Large intestine (tissue), 12 donors: ENCODE measurements at places on chromosomes 16 and 17. TPM values are rescaled to one million over a fixed set of nuclear protein-coding genes. Genes with fewer than 3 reads are reported as not detected.

DNA sequence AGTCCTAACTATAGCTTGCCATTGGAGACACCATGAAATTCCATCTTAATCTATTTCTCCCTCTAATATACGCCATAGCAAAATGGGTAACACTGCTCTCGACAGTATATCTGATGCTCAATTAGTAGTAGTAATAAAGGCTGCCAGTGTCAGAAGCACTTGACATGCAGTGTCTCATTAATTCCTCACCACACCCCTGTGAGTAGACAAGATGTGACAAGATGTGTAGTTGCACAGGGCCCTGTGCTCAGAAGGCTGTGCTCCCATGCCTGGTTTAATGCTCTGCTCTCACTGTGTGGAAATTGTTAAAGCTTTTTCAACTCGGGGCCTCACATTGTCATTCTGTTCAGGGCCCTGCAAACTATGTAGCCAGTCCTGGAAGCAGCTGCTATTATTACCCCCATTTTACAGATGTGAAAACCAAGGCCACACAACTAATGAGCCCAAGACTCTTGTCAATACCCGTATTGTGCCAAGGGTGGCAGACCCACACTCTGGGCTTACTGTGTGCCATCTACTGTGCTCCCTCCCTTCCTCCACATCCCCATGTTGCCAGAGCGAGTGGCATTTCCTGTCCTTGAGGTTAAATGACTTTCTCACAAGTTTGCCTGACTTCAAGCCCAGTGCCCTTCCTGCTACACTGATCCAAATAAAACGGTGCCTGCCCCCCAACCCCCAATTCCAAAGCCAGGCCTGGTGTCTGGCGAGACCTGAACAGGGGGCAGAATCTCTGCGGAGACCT lies 287.3 kb upstream of the CCL2 start:
- DNase-seq = no peak

DNA sequence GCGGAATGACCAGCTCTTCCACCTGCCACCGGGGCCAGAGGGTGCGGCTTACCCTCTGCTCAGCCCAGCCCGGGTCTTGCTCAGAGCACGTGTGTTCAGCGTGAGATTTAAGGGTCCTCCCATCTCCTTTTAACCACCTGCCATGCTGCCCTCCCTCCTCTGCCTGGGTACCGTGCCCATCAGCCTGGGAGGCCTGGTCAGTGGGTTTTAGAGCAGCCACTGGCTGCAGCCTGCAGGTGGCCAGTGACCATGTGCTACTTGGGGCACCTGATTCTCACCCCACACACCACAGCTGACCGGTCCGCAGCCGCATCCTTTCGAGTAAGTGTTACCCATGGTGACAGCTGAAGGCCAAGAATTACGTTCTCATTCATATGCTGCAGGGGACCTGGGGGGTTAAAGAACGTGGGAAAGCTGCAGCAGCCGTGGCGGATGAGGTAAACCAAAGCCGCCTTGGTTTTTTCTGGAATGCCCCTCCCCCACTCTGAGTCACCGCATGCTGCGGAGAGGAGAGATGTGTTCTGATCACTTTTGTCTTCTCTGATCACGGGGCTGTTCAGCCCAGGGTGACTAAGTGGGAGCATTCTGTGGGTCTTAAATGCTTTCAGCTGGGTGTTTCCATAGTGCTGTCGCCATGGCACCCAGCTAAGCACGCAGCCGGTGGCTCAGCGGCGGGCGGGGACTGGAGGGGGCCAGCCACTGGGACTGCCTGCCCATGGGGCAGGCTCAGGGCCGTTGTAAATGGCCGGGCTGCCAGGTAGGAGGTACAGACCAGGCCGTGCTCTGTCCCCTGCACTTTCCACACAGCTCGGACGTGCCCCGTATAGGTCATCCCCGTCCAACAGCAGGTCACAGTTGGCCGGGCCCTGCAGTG lies 59.8 kb downstream of the BAIAP2 start:
- DNase-seq = peak; percentile 84

GRCh38 chr17:10041287-10041612 lies 136.2 kb upstream of the RCVRN start:
- peak; percentile 69 for DNase-seq

DNA sequence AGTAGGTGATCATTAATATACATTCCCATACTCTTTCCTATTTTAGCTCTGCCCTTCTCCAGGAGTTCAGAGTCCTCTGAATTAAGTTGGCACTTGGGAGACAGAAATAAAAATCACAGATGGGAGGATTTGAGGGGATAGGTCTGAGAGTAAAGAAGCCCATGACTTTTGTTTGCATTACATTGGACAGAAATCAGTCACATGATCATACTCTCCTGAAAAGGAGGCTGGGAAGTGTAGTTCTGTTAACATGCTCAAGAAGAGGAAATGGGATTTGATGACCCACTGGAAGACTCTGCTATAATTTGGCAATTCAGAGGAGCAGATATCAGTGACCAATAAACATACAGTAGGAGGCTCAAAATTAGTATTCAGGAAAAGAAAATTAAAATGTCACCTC lies 674.9 kb upstream of the C16orf82 start:
- no peak for DNase-seq

GRCh38 chr17:17769869-17770631 lies 66.7 kb downstream of the SREBF1 start:
- no peak for DNase-seq

DNA sequence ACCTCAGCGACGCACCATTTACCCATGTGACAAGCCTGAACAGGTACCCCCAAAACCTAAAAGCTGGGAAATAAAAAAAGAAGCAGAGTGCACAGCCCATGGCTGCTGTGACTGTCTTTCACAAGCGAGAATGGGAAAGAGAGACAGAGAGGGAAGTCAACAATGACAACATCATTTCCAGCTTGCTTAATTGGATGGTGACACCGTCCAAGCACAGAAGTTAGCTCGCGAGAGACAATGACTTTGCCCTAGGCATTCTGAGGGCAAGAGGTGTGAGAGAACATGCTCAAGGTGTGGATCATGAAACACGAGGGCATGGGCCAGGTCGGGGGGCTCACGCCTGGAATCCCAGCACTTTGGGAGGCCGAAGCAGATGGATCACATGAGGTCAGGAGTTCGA lies 19.3 kb upstream of the NSMCE1 start:
- no peak for DNase-seq

GRCh38 chr17:49439673-49440571 lies 25.2 kb upstream of the PHB1 start:
- no peak for DNase-seq

- peak; percentile 89 for DNase-seq
Measured at GRCh38 chr17:27481327-27481726, 25.1 kb downstream of the KSR1 start.

- DNase-seq = no peak
Measured at GRCh38 chr17:59466946-59467801, 98.2 kb upstream of the DHX40 start.

DNA sequence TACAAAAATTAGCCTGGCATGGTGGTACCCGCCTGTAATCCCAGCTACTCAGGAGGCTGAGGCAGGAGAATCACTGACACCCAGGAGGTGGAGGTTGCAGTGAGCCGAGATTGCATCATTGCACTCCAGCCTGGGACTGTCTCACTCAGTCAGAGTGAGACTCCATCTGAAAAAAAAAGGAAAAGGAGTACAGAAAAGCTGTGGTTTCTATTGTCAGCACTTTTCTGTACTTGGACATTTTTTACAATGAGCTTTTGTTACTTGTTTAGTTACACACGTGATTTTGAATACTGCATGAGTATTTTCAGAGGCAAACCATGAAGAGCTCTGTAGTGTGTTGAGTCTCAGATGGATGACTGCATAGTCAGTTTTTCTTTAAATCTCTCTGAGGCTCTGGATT lies 26.3 kb downstream of the ZC3H18 start:
- no peak for DNase-seq

GRCh38 chr17:43599835-43600234 lies 53.7 kb upstream of the ETV4 start:
- no peak for DNase-seq

DNA sequence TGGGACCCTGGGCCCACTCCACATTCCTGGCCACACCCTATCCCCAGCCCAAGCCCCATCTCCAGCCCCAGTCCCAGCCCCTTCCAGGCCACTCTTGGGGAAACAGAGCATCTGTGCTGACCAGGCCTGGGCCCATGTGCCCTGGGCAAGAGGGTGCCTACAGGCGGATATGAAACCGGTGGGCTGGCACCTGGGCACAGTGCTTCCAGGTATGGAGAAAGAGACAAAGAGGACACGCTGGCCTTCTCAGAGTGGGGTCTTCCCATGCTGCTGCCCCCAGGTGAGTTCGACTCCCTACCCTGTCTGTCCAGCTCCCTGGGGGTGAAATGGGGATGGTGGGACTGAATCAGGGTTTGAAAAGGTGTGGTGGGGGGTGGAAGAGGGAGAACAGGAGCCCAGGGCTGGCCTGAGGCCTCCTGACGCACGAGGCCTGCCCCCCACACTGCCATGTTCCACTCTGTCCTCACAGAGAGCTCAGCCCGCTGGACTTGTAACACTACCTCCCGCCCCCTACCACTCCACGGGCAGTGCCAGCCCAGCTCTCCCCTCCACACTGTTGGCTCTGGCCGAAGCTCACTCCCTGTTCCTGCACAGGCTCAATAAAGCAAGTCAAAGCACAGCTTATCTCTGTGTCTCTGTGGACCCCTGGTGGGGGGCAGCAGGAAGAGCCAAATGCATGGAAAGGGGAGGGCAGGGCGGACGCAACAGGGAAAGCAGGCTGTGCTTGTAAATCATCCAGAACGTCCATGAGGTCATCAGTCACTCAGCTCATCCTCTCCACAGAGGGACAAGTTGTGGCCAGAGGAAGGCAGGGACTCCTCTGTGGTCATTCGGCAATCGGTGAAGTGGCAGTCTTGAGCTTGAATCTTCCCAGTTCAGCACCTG lies 71.1 kb upstream of the TMEM97 start:
- DNase-seq = no peak

- DNase-seq = no peak
Measured at GRCh38 chr16:6846452-6846851, 486.2 kb upstream of the RBFOX1 start.

- DNase-seq = no peak
Measured at GRCh38 chr16:86727632-86728031, 149.3 kb downstream of the FOXL1 start.

- no peak for DNase-seq
Measured at GRCh38 chr16:27725236-27726000, 175.5 kb downstream of the KATNIP start.

DNA sequence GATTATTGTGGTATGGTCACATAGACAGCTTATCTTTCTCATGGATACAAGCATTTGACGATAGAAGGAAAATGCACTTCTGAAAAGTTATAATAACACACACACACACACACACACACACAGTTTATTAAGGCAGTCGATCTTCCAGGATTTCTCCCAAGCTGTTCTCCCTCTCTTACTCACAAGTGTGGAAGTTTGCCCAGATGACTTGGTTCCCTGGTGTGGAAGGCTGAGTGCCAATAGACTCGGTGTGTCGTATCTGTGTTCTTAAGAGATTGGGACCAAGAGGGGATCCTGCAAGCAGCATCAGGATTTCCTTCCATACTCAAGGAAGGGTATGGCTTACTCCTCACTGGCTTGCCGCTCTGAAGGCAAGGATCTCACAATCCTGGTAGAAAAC lies 279.6 kb downstream of the HS3ST3B1 start:
- no peak for DNase-seq

GRCh38 chr16:7025616-7026190 lies 306.9 kb upstream of the RBFOX1 start:
- peak; percentile 64 for DNase-seq

GRCh38 chr16:19886073-19886941 lies 1.7 kb upstream of the GPRC5B start:
- DNase-seq = peak; percentile 72

Gene PSME3IP1
- 99.4 TPM for polyA plus RNA-seq

Gene PYDC1
- polyA plus RNA-seq = 0.19 TPM

Gene FBXO39
- polyA plus RNA-seq = 1.8 TPM

Gene ZFP3
- polyA plus RNA-seq = 9.9 TPM

Gene ST6GALNAC1
- 141 TPM for polyA plus RNA-seq

Gene CDRT15
- 0.34 TPM for polyA plus RNA-seq

Gene PIRT
- 6.5 TPM for polyA plus RNA-seq

Gene PVALEF
- polyA plus RNA-seq = 0.34 TPM

Gene ABCA10
- 7.5 TPM for polyA plus RNA-seq
